Amniotic stem cell (primary cell): ENCODE measurements at places on chromosomes 5 and 9.

GRCh38 chr5:151431666-151432065 is 15.7 kb upstream of the SLC36A1 start:
- DNase-seq, result no peak

DNA sequence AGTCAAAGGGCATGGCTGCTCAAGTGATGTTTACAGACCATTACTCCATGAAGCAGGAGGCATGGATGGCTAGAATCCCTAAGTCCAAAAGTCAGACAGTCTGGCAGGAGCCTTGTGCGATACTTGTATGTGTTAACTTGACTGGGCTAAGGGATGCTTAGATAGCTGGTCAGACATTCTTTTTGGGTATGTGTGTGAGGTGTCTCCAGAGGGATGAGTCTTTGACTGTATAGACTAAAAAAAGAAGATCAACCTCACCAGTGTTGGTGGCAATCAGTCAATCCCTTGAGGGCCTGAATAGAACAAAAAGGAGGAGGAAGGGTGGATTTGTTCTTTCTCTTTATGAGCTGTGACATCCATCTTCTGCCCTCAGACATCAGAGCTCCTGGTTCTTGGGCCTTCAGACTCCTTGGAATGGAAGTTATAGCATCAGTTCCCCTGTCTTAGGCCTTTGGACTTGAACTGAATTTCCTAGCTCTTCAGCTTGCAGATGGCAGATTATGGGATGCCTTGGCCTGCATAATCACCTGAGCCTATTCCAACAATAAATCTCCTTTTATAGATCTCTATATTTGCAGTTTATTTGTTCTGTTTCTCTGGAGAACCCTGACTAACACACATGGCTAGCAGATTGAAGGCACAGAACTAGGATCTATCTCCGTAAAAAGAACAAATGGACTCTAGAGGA is 9.7 kb upstream of the HSPB3 start:
- DNase-seq, result no peak

DNA sequence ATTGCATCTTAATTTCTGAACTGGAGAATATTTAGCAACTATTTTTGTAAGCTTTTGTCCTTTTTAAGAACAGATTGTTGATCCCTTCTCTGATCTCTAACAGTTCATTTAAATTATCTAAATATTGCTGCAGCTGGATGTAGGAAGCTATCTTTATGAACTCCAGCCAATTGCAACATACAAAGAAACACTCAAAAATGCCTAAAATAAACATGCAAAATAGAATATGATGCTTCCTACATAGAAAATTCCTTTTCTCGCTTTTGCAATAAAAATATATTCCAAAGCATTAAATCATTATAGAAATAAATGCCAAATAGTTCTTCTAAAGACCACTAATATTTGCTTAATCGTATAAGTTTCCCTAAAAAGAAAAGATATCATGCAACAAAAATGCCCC is 218.6 kb downstream of the LURAP1L start:
- no peak for DNase-seq

GRCh38 chr5:14436801-14437542 is 144.6 kb upstream of the OTULINL start:
- DNase-seq, result no peak

GRCh38 chr5:1000329-1000728 is 8.3 kb upstream of the NKD2 start:
- DNase-seq, result no peak

DNA sequence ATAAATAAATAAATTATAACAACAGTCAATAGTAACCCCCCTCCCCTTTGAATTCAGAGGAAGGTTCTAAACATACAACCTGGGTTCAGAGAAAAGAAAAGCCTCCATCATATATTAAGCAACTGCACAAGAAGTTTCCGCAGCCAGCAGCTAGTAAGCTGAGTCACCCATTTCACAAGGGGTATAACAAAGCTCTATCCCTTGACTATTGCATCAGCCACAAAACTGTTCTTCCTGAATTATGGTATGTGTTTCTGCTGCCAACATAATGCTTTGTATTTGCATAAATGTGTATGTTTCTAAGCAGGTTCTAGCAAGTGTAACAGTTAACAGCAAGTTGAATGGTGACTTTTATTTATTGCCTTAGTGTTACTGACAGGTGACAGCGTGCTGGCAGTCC is 6.8 kb upstream of the CEP120 start:
- DNase-seq, result peak; percentile 40
